ENCODE measurements at places on chromosomes 6 and 20.

DNA sequence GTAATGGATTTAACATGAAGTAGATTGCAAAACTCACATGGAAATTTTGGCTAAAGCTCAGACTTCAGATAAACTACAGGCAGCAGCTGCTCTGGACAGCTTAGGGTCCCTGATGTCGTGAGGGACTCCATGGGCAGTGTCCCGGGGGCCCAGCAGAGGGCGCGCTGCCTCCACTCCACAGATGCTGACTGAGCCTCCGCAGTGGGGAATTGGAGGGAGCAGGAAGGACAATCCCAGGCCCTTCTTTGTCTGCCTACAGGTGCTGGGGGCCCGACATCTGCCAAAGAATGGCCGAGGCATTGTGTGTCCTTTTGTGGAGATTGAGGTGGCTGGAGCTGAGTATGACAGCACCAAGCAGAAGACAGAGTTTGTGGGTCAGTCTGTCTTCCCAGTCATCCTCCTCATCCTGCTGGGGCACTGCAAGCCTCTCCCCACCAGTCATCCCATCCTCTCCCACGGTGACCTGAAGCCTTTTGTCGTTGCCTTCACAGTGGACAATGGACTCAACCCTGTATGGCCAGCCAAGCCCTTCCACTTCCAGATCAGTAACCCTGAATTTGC, 35.9 kb downstream of the PLCG1 start:
- peak; percentile 58 for DNase-seq

DNA sequence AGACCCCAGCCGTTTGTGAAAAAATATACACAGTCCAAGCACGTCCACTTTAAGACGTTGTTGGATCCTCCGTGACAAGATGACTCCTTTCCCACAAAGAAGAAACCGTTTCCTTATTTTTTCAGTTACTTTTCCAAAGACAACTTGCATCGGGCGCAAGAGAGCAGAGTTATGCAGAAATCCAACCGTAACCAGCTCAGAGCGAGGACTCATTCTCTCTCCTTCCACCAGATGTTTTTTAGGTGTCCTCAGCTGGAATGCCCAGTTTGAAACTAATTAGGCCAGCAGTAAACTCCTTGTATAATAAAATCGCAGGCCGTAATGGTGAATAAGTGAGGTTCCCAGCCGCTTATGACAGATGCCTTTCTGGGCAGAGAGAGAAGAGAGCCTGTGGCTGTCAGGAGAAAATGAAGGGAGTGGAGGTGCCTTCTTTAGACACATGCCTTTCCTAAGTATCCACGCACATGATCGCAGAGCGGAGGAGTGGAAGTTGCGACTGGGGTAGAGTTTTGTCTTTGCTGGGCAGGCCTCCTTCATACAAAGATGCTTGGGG, 2.8 kb downstream of the EYA2 start:
- no peak for DNase-seq

DNA sequence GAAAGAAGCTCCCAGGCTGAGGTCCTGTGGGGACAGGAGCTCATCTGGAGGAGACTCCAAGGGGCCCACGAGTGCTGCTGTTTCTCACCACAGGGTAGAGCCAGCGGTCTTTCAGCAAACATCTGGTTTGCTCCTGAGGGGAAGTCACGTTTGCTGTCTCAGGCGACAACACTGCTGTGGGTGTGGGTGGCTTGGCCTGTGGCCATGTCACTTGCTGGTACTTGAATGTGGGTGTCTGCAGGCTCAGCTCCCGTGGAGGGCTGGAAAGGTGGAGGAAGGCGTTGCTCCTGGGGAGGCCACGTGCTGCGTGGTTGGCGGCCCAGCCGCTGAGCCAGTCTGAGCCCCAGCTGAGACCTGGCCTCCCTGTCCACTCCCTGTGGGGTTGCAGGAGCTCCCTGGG, 52.8 kb upstream of the MPC1 start:
- no peak for DNase-seq

DNA sequence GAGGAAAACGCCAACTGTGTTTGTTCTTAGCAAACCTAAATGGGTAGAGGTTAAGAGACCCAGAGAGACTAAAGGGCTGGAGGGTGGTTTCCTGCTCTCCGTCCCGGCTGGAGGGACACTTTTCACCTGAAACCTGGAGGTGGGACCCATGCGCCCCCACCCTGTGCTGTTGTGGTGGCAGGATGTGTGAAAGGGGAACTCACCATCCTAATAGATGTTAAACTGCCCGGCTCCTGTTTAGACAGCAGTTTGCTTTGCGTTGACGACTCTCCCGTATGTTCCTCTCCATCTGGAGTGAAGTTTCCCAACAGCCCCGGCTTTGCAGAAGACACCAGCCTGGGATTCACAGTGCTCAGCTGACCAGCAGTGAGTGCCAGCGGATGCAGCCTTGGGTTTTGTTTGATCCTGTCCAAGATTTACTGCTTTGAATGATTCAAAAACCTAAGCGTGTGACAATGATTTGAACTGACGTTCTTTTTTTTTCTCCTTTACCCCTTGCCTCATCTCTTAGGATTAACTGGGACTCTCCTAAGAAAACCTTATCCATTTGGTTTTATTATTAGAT, 66.0 kb downstream of the CDH4 start:
- no peak for DNase-seq

DNA sequence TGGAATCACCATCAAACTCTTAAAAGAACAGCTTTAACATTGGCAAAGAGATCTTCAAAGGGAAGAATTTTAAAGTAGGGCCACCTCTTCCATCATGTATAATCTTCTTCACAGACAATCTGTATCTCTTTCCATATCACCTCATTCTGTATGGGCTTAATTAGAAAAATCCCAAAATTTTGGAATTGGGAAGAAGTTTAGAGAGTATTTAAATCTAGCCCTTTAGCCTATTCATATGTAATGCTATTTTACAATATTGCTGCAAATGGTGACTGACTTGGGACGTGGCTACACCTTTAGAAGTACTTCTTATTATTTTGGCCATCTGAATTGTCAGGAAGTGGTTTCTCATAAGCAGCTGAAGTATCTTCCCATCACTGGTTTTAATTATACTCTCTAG, 474.3 kb downstream of the RFPL4B start:
- no peak for DNase-seq

Data from stimulated activated CD4-positive, alpha-beta T cell treated with anti-CD3 and anti-CD28 coated beads, Interleukin-1b, Interleukin-23, amount 100 ng/mL, for 4 hours (primary cell).